ENCODE measurements at places on chromosomes 13 and 19.

DNA sequence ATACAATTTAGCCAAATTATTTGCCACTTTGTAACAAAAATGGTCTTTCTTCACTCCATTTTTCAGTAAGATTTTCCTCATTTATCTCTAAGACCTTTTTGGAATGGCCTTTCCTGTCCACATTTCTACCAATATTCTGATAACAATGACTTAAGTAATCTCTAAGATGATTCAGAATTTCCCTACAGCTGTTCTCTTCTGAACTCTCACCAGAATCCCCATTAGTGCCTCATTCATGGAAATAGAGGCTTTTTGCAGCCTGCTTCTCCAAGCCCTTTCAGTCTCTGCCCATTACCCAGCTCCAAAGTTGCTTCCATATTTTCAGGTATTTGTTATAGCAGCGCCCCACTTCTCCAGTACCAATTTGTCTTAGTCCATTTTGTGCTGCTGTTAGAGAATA lies 867.0 kb downstream of the GPC5 start:
- DNase-seq = no peak

DNA sequence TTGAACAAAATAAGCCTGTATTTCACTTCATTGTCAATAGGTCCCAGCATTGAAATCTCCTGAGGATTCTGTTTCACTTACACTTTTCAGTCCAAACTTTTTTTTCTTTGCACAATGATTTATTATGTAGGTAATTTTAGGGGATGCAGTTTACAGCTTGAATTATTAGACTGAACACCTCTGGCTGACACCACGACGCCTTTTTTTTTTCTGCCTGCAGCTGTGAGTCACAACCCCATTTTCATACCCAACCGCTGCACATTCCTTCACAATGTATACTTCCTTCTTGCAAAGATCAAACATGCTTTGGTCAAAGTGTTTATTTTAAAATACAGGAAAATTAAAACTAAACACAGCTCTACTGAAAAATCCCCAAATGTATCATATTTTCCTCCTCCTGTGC lies 11.4 kb downstream of the ZIC2 start:
- no peak for DNase-seq

GRCh38 chr19:12092956-12093355 lies 28.4 kb downstream of the ZNF844 start:
- no peak for DNase-seq

DNA sequence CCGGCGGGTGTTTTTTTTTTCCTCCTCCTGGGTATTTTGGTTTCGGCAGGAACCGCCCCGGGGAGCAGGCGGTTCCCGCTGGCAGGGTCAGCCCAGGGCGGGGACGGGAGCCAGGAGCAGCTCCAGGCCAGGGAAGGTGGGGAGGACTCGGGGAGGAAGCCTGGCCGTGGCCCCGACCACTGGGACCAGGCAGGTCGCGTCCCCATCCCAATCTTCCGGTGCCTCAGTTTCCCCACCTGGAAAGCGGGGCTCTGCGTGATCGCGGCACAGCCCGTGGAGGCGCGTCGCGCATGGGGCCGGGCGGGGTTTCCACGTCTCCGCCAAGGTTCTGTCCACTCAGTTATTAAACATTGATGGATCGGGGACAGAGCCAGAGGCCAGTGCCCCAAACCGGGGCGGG lies 34.8 kb downstream of the IL12RB1 start:
- no peak for DNase-seq

DNA sequence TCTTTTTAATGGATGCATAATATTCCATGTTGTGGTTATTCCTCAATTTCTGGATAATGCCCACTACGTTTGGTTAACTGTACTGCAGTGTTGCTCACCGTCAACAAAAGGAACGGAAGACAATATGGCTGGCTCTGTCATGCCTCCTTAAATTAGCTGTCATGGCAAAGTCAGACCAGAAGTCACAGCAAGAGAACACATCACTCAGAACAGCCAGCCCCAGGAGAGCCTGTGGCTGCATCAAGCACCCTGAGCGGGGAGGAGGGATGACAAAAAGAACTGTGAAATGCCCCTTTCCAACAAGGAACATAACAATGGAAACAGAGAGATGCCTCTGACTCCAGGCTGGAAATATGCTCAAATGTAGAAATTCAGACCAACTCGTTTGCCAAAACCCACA lies 366.0 kb upstream of the ZNF507 start:
- no peak for DNase-seq

- DNase-seq = no peak
Observed at GRCh38 chr19:38743394-38744297, 628 bp downstream of the CAPN12 start.

- DNase-seq = no peak
Observed at GRCh38 chr13:29597706-29598105, 2.2 kb upstream of the SLC7A1 start.

DNA sequence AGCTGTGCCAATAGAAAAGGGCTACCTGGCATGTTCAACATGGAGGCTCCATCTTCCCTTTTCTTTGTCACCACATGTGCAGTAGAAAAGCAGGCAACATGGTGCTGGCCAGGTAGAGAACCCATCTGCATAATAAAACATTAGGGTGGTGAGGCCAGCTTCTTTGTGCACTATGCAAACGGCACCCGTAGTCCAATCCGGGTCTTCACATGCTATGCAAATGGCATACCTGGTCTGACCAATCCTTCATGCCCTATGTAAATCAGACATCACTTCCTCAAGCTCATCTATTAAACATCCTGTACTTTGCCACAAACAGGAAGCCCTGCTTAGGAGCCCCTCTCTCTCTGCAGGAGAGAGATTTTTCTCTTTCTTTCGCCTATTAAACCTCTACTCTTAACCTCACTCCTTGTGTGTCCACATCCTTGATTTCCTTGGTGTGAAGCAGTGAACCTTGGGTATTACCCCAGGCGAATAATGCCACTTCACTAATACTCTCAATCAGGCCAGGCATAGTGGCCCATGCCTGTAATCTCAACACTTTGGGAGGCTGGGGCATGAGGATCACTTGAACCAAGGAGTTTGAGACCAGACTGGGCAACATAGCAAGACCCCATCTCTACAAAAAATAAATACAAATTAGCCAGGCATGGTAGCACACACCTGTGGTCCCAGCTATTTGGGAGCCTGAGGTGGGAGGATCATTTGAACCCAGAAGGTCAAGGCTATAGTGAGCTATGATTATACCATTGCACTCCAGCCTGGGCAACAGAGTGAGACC lies 111.3 kb upstream of the MRI1 start:
- DNase-seq = no peak

DNA sequence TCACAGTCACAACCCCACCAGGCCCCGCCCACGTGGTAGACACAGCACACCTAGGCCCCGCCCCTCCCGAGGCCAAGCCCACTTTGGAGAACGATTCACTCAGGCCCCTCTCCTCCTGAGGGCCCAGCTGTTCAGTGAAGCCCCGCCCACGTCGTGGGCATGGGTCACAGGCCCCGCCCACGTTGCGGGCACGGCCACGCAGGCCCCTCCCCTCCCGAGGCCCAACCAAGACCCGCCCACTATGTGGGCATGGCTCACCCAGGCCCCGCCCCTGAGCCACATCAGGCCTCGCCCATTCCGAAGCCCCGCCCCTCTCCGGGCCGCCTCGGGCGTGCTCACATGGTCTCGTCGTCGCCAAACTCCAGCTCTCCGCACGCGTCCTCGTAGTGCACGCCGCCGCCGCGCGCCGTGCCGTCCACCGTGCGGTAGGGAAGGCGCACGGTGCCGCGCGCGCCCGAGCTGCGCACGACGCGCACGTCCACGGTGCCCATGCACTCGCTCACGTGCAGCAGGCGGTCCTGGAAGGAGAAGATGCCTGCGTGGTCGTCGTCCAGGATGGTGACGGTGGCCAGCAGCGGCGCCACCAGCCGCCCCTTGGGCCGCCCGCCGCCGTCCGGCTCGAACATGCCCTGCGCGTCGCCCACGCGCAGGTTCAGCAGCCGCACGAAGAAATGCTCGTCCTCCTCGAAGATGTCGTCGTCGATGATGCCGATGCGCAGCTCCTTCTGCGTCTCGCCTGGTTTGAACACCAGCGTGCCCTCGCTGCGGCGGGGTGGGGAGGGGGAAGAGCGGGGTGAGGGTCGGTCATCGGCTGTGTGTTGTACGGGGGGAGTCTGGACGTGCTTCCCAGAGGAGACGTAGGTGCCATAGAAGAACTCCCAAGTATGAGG lies 24.0 kb downstream of the SLC8A2 start:
- DNase-seq = no peak

DNA sequence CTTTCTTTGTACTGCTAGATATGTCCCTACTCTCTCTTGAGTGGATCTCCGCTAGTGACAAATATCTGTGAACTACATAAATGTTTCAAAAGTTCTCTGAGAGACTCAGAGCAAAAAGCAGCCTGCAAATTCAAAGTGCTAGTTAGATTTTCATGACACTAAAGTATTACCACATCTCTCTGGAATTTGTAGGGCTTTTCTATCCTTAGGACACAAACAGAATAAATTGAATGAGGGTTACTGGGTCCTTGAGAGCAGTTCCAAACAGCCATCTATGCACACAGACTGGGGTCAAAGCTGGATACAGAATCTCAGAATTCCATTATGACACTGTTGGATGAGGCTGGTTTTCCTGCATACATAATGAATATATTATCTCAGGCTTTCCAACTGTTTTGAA lies 953.2 kb downstream of the DIAPH3 start:
- no peak for DNase-seq

- DNase-seq = no peak
Observed at GRCh38 chr13:102207680-102208342, 194.0 kb downstream of the FGF14 start.

DNA sequence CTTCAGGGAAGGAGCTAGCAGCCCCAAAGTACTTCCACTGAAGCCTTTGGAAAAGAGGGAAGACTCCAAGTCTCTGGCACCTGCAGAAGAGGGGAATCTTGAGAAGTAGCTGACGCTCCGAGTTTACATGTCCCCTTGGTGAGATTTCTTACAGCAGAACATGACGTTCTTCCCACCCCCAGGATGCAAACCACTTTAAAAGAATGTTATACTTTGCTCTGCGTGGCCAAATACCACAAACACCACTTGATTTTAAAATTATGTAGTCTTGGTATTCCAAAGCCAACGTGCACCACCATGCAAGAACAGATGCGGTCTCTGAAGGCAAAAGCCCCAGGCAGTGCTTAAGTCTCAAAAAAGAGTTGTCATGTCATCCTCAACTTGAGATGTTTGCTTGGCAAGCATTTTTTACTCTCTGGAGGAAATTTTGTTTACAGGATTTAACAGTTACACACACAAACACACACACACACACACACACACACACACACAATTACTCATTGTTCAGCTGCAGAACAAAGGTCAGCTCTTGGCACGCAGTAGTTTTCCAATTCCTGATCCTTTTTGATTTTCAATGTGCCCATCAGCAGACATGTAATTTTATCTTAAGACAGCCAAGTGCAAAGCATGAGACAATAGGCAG lies 106.1 kb downstream of the RGCC start:
- DNase-seq = no peak

DNA sequence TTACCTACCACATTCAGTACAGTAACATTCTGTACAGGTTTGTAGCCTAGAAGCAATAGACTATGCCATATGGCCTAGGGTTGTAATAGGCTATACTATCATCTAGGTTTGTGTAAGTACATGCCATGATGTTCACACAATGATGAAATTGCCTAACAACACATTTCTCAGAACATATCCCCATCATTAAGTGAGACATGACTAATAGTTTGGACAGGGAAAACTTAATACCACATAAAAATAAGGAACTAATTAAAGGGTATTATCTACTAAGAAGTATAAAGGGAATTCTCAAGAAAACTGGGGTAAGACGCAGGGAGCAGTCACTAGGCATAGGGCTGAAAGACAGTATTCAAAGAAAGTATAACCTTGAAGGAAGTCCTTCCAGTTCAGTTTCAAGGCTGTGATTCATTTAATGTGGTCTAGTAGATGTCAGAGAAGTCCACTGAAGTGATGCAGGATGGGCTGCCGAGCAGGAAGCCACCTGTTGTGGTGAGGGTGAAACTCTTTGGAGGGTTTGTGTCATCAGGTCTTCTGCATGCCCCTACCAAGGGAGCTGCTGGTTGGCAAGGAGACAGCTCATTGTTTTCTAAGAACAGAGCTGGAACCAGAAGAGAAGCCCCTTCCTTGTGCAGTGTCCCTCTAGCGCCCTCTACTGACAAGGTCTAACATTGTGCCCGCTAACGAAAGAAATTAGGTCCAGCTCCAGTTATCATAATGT lies 122.9 kb downstream of the OLFM4 start:
- peak; percentile 29 for DNase-seq

DNA sequence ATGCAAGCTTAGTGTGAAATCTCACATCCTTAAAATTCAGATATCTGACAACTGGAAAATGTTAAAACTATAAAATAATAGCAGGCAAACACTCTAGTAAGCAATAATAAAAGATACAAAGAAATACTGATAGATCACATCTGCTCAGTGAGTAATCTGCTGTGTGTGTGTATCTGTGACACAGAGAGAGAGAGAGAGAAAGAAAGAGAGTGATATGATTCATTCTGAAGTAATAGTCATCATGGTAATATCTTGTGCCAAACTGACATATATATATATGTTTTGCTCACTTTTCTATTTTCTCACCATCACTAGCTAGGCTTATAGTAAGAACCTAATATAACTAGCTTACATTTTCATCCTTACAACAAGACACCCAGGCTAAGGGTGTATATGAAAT lies 288.0 kb upstream of the SLITRK6 start:
- DNase-seq = no peak

DNA sequence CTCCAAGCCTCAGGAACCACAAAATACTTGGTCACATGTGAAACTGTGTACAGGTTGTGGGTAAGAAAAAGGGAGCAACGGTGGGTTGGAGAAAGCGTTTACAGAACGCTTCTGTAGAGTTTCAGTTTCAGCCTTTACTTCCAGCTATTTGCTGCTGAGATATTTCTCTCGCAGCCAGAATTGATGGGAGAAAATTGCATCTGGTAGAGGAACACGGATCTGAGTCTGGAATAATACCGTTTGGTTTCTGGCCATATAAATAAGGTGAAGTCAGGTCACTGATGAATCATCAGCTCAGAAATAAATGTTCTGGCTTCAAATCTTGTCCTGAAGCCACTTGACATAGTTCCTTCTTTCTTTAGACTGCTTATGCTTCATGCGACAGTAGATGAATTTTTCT lies 20.3 kb upstream of the RFC3 start:
- no peak for DNase-seq

DNA sequence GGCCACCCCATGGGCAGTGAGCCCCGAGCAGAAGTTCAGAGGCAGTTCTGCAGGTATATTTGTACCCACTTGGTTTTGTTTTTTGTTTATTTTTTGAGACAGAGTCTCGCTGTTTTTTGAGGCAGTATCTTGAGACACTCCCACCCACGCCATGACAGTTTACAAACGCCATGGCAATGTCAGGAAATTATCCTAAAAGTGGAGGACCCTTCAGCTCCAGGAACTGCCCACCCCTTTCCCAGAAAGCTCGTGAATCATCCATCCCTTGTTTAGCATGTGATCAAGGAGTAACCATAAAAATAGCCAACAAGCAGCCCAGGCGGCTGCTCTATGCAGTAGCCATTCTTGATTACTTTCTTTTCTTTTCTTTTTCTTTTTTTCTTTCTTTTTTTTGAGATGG lies 41.0 kb downstream of the CELF5 start:
- no peak for DNase-seq

DNA sequence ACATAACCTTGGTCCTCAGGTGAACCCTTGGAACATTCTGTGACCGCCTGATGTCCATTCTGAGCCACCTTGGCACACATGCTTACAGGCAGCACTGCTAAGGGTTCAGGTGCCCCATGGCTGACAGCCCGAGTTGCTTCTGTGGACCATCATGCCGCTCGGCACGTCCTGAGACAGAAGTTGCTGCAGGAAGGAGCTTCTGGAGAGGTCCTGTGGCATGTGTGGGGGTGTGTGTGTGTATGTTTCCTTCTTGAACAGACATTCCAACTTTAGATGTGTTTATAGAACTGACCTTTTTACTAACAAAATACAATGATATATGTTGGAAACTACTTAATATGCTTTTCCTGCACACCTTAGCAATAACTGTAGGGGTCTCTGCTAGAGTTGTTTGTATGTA lies 4.8 kb upstream of the C1QTNF9 start:
- DNase-seq = no peak
